SJSA1 (cell line): ENCODE measurements at places on chromosomes 7 and 10. TPM values are rescaled to one million over a fixed set of nuclear protein-coding genes. Genes with fewer than 3 reads are reported as not detected.
A peak's percentile ranks its signal among the peaks of the same experiment; 100 is the strongest.

Gene CPXM2
- not detected in 2 replicates for total RNA-seq

Gene CALHM1
- not detected in 2 replicates for total RNA-seq

Gene TWIST1
- 49.5 and 76.2 TPM in 2 replicates for total RNA-seq

Gene TNRC18
- 19.8 and 28.4 TPM in 2 replicates for total RNA-seq

Gene CCL26
- total RNA-seq: 15.1 and 30.1 TPM in 2 replicates

Gene PDE1C
- total RNA-seq: 0.11 TPM in 1 of 2 replicates, not detected in the other

Gene UPK3B
- 0.11 TPM in 1 of 2 replicates, not detected in the other for total RNA-seq

Gene FERD3L
- not detected in 2 replicates for total RNA-seq

Gene BAG3
- total RNA-seq: 12.6 and 19.7 TPM in 2 replicates

Gene TRPV6
- total RNA-seq: under 0.01 TPM in 1 of 2 replicates, not detected in the other

Gene PDIA4
- 207 and 271 TPM in 2 replicates for total RNA-seq

DNA sequence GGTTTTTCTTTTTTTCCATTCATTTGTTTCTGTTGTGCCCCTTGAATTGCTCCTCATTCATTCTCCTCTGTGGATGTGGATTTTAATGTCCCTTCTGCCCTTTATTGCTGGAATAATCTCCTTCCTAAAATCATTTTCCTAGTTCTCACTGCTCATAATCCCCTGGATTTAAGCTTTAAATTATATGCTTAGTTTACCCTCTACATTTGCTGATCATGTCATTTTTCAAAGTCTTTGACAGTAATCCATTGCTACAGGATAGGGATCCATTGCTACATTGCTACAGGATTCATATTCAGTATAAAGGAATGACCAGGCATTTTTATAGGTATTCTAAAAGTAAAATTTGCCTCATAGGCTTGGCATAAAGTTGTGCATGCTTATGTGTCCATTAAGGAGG is 14.3 kb downstream of the ADAM22 start:
- no peak for DNase-seq

- peak; percentile 25 for DNase-seq
These were observed 31.0 kb upstream of the PWWP2B start for GRCh38 chr10:132366006-132366405.

DNA sequence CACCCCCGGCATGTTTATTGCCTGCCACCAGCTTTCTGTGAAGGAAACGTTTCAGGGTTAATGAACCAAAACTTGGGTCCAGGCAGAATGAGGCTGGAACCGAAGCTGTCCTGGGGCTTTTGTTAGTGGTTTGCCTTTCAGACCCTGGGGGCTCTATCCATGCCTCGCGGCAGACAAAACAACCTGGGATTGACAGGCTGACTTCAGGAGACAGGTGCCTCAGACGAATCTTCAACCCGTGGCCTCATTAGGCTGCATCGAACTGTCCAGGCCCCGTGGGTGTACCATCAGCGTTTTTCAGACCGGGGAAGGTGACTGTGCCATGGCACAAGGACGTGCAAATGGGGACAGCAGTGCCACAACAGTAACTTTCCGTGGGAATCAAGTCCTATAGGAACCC is 259.3 kb upstream of the SHH start:
- no peak for DNase-seq

GRCh38 chr7:134777908-134778580 is 1.4 kb upstream of the CALD1 start:
- DNase-seq: peak; percentile 55

GRCh38 chr7:43044511-43044910 is 67.9 kb upstream of the HECW1 start:
- peak; percentile 38 for DNase-seq

GRCh38 chr10:130982802-130983201 is 328.7 kb downstream of the TCERG1L start:
- DNase-seq: no peak

GRCh38 chr10:113420733-113421675 is 131.8 kb upstream of the HABP2 start:
- DNase-seq: no peak

- no peak for DNase-seq
These were observed 16.5 kb upstream of the NT5C3A start for GRCh38 chr7:33079096-33079495.

DNA sequence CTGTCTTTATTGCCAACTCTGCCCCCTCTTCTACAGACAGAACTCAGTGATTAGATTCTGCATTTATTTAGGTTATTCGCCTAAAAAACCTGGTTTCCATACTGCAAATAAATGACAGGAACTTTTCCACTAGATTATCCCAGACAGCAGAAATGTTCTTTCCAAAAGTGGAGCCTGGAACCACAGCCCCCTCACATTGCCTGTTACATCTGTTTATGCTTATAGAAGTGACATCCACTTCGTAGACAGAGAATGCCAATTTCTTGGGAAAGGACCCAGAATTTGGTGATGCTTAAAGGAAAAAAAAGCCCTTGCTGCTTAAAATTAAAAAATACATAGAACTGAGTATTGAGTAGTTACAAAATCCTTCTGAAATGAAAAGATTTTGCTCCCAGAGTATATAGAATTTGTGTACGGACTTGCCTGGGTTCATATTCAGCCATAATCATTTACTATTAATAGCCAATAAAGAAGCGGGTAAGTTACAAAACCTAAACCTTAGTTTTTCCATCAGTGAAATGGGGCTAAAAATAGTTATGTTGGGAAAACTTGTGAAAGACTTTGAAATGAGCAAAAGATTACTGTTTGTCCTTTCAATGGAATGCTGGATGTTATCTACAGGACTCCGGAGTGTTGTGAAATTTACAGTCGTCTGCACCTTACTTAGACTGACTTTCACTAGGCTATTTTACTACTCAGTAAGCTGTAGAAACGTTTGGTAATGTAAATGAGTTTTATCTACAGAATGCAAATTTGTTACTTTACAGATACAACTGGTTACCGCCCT is 1.1 kb upstream of the PPP1R9A start:
- no peak for DNase-seq

DNA sequence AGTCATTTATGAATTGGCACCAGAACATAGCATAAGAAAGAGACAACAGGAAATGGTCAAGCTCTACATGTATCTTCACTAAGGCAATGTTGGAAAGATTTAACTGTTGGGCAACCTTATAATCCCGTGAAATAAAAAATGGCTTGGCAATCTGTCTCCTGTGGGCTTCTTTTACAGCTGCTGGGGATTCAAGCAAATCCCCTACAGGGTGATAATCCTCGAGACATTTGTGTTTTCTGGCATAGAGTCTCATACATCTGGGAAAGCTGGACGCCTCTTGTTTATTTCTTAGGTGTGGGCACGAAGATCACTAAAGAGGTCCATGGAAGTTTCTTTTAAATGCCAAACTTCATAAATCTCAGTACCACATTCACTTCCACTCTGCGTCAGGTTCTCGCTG is 82.2 kb upstream of the GPR141 start:
- DNase-seq: no peak

GRCh38 chr7:2936301-2936700 is 92.2 kb upstream of the GNA12 start:
- no peak for DNase-seq

DNA sequence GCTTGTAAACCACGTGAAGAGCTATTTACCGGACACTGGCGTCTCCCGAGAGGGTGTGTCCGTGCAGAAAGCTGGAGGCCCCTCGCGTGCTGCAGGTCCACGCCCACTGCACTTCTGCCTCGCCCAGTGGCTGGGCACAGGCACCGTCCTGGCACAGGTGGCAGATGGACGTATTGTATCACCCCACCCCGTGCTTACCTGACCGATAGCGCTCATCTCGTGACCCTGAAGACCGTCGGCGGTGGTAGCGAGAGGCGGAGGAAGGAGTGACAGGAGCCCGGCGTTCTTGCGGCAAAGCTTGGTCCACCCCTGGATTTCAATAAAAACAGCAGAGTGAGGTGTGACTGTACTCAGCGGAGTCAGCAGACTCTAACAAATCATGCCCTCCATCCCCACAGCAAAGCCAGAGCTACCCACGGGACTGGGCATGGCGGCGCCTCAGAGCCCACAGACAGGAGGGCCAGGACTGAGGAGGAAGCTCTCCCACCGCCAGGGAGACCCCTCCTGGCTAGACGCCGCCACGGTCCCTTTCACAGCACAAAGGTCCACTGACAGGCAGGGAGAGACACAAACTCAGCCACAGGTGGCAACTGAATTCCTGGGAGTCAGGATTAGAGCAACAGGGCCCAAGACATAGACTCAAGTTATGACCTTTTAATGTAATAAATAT is 217.1 kb downstream of the DIP2C start:
- DNase-seq: no peak

DNA sequence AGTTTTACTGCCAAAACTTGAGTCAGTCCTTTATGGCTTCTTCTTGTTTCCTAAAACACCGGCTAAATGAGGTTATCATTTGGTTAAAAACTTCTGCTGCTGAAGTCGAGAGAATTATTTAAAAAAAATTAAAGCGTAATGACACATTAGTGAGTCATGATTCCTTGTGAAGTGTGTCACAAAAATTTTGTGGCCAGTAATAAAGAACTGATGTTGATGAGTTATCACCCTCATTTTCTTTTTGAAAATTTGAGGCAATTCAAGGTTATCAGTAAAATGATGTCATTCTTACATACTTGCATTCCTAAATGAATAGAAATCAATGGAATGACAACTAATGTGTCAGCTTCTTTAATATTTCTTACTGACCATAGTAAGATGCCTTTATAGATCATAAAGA is 427.4 kb downstream of the SORCS3 start:
- no peak for DNase-seq

- DNase-seq: no peak
These were observed 142.3 kb downstream of the NRP1 start for GRCh38 chr10:33192190-33192589.

DNA sequence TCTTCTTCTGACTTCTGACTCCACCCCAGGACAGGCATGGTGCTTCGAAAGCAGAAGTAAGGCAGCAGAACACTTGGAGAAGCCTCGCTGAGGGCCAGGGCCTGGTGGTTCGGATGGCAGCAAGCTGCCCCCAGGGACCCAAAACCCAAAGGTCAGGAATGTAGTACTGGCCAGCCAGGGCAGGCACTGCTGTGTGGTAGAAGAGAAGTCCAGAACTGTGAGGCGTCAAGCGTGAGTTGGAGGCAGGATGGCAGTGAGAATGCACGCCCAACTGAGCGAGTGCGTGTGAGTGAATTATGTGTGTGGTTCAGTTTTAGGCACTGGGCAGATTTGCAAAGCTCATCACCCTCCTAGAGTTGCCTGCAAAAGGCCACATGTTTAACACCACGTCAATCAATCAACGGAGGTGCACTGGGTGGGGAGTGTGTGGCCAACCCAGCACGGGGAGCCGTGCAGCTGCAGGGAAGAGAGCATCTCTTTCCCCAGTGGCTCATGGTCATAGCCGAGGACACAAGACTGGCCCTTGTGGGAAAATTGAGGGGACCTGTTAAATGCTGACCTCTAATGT is 144.3 kb downstream of the KCNMA1 start:
- DNase-seq: no peak

- DNase-seq: no peak
These were observed 95.7 kb downstream of the DGKB start for GRCh38 chr7:14806891-14807290.

GRCh38 chr10:67110286-67110685 is 184.4 kb downstream of the LRRTM3 start:
- no peak for DNase-seq

DNA sequence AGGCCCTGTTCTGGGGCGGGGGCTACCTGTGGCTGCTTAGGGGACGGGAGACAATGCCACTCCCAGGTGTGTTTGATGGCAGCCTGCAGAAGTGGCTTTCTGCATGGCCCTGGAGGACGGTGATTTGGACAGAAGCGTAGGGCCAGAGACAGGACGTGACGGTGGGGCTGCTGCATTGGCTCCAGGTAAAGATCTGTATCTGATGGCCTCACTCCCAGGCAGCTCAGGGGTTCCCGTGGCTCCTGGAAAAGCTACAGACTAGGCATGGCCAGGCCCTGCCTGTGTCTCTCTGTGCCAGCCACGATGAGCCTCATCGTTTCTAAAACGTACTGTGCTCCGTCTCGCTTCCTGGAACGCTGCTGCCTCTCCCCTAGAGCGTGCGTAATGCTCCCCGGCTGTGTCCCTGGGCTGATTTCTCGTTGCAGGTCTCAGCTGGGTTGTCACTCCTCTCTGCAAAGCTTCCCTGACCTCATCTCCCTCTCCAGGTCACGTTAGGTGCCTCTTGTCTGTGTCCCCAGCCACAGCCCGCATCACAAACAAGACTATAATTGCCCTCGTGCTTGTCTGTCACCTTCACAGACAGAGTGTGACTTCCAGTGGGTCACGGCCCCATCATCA is 12.6 kb downstream of the GTF2IRD1 start:
- no peak for DNase-seq

DNA sequence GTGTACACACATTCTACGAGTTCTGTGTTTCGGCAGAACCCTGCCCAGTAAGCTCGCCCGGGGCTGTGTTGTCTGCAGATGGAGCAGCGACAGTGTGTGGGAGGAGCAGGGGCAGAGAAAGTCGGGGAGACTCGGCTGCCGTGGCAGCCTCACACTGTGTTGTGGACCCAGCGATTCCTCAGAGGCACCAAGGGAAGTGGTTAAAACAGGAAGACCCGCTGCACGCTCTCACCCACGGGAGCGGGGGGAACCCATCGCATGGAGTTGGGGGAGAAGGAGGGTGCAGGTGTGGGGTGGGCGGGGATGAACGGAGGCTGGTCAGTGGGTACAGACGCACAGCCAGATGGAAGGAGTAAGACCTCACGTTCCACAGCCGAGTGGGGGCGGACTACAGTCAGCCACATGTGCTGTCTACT is 250.2 kb downstream of the ELFN1 start:
- DNase-seq: no peak

GRCh38 chr7:16791905-16792698 is 12.7 kb downstream of the AGR2 start:
- no peak for DNase-seq

GRCh38 chr7:78634093-78634492 is 819.4 kb downstream of the MAGI2 start:
- no peak for DNase-seq

DNA sequence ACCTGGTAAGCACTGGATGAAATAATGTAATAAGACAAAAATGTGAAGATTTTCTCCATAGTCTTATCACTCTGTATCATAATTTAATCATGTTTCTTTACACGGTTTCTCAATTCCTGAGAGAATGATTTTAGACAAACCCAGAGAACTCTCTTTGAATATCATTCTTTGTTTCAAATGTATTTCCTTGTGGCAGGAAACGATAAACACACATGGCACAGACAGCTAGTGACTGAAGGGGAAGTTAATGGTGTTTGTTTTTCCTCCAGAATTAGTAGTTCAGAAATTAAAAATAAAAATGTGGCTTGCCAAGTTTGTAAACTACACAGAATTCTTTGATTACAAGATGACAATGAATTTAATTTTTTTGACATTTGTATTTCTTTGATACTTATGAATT is 163.7 kb upstream of the PRPS1L1 start:
- DNase-seq: no peak
